ENCODE measurements at places on chromosomes 7 and 10.
A peak's percentile ranks its signal among the peaks of the same experiment; 100 is the strongest.

- no peak for DNase-seq
Observed at GRCh38 chr7:81299711-81300110, 380.9 kb upstream of the SEMA3C start.

DNA sequence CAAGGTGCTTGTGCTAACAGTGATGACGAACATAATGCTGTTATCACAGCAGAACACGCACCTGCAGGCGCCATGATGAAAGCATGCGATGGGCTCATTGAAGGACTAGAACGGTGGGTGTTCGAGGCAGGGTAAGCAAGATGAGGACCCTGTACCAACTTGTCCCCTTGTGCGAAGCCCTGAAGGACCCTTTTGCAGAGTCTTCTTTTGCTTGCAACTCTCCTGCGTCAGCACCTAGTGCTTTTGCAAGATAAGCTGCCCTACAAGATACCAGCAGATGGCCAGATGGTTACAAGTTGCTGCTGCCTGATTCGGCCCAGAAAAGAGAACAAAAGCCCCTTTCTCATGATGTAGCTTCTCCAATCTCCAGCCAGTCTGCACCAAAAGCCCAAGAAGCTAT lies 4.2 kb upstream of the IL15RA start:
- DNase-seq, result no peak

- peak; percentile 56 for DNase-seq
Observed at GRCh38 chr10:117534321-117535297, 7.9 kb upstream of the EMX2 start.

DNA sequence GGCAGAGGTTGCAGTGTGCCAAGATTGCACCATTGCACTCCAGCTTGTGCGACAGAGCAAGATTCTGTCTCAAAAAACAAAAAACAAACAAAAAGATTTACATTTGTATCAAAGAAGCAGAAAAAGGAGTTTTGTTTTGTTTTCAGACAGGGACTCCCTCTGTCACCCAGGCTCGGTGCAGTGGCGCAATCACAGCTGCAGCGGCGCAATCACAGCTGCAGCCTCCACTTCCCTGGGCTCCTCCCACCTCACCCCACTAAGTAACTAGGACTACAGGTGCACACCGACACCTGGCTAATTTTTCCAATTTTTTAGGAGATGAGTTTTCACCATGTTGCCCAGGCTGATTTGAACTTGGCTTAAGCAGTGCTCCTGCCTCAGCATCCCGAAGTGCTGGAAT lies 1.8 kb downstream of the ARMC10 start:
- no peak for DNase-seq

- DNase-seq, result no peak
Observed at GRCh38 chr7:148991536-148991935, 36.8 kb downstream of the PDIA4 start.

DNA sequence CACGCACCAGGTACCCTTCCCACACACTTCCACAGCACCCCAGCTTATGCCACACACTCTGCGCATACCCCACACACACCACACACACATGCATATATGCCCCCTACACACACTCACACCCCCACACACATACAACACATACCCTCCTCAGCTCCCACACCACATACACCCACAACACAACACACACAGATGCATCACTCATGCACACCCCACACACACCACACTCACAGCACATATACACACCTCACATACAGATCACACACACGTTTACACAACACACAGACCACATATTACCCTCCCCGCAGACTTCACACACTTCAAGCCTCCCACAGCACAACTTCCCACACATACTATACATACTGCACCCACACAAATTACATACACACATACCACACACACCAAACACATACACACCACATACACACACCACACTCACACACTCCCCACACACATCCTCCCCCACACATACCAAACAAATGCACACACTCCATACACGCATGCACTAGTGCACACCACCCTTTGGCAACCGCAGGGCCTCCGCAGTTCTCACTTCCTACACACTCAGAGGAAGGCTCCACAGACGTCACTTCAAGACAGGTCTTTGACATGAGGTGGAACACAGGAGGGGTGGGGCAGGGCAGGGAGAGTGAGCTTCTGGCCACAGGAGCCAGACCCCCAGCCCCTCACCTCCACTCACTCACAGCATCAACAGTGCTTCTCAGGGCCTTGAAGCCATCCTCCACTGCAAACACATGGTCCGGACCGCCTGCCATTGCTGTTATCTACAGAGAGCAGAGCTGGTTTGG lies 18.5 kb upstream of the ANTXRL start:
- no peak for DNase-seq

All from SHP77 (cell line).